ENCODE measurements at places on chromosomes 1 and 21.

GRCh38 chr1:203084588-203085527, 954 bp downstream of the MYOG start:
- no peak for DNase-seq

DNA sequence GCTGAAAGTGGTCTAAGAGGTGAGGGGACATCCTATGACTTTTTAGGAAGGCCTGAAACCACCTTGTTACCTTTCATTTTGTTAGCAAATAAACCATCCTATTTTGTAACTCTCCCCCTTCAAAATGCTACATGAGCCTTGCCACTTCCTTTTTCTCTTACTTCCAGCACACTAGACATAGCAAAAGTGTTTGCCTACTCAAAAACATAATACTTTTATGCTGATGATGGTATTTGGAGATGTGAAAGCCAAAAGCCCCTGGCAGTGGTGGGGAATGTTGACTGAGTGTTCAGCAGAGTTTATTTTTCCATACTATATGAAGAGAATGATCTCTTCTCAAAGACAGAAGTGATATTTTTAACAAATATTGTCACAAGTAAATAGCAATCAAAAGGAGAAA, 134.2 kb downstream of the EDEM3 start:
- no peak for DNase-seq

GRCh38 chr1:160030657-160031364, 979 bp downstream of the PIGM start:
- DNase-seq: peak; percentile 20

- DNase-seq: no peak
These were observed 98.2 kb downstream of the TNFSF18 start for GRCh38 chr1:172952516-172952915.

DNA sequence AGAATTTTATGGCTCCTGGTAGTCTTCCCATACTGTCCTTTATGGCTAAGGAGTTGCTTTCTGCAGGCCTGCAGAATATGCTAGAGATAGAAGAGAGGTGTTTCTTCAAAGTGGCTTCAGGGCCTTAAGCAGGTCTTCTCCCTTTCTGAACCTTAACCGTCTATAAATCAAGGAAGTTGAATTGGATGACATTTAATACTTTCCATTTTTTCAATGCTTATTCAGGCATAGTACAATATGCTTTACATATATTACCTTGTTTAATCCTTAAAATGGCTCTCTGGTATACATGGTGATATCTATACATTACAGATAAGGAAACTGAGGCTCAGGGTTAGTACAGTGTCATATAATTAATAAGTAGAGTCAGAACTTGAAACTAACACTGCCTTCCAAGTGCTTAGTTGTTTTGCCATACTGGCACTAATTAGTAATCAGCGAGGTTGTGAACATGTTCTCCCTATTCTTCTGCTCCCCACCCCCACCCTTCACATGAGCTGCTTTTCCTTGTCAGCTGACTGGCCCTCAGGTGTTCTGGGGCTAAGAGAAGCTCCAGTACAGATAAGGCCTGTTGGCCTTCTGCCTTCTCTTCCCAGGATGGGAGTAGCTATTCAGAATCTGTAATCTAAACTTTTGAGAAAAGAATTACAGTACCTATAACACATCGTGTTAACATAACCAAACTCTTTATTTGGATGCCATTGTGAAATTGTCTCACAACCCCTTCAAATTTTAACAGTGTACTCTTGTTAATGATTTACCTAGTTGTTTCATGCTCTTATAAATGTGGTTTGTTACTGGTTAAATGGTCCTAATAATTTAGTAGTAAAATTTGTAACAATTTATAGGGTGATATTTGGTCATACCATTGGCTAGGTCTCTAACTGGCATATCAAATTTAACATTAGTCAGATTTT, 13.6 kb downstream of the NFYC start:
- no peak for DNase-seq

Data from pons (tissue), 1 donor.